ENCODE measurements at places on chromosomes 3 and 15. TPM values are rescaled to one million over a fixed set of nuclear protein-coding genes. Genes with fewer than 3 reads are reported as not detected.
A peak's percentile ranks its signal among the peaks of the same experiment; 100 is the strongest.

GRCh38 chr15:64224511-64224910 is 61.7 kb upstream of the PPIB start:
- peak; percentile 53 for DNase-seq
- H3K4me1 ChIP-seq, result no peaks in the 10 kb centered on the region
- H3K4me3 ChIP-seq, result no peak overlapping the region
- no peak overlapping the region for H3K27ac ChIP-seq
- no peaks in the 10 kb centered on the region for H3K27me3 ChIP-seq

Gene DAZL
- not detected for total RNA-seq

Gene WDR76
- 6.8 TPM for total RNA-seq

GRCh38 chr15:77409259-77410156 is 10.4 kb downstream of the PEAK1 start:
- peaks cover 7% of the 10 kb centered on the region for H3K4me1 ChIP-seq
- no peak overlapping the region for H3K4me3 ChIP-seq
- no peaks in the 10 kb centered on the region for H3K27me3 ChIP-seq

DNA sequence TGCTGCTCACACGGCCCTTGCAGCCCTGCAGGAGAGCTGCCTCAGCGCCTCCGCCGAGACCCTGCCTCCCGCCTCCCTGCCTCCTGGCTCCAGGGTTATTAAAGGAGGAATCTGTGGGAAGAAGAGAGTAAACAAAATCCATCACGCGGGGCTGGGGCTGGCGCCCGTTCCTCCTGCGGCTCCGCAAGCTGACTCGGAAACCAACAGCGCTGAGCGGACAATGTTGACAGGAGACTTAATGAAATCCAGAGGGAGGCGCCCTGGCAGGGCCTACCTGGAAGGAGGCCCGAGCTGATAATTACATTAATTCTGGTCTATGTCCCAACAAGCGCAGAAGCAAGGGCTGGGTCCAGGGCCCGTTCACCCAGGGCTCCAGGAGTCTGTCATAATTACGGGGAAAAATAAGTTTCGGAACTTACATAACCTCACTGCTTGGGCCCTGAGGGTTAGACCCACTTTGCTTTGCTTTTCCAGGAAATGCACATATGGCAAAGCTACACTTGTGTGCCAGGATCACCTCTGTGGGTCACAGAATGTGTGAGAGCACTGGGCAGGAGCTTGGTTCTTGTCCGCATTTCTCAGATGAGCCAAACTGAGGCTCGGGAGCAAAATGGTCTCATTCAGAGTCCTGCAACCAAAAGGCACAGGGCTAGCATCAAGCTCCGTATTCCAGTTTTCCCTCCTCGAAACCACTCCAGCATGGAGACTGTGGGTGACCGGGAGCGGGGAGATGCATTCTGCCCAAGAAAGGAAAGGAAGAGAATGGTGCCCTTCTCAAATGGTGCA is 43.8 kb upstream of the SLC6A6 start:
- no peaks in the 10 kb centered on the region for H3K4me1 ChIP-seq
- H3K36me3 ChIP-seq, result no peaks in the 10 kb centered on the region
- DNase-seq, result peak; percentile 41
- no peak overlapping the region for H3K4me3 ChIP-seq
- no peaks in the 10 kb centered on the region for H3K27me3 ChIP-seq

Gene THAP10
- total RNA-seq, result 2.3 TPM

Gene ZNF609
- 24.8 TPM for total RNA-seq

GRCh38 chr15:98860281-98861041 is 147.1 kb downstream of the PGPEP1L start:
- H3K4me1 ChIP-seq, result peaks cover 4% of the 10 kb centered on the region
- H3K4me3 ChIP-seq, result no peak overlapping the region
- H3K27ac ChIP-seq, result no peak overlapping the region
- H3K36me3 ChIP-seq, result no peaks in the 10 kb centered on the region
- DNase-seq, result no peak

Gene GOLGA6L10
- 1.8 TPM for total RNA-seq

GRCh38 chr15:57573151-57573550 is 18.6 kb upstream of the MYZAP start:
- H3K27ac ChIP-seq, result no peak overlapping the region
- H3K4me1 ChIP-seq, result no peaks in the 10 kb centered on the region
- no peak overlapping the region for H3K4me3 ChIP-seq
- no peak for DNase-seq

DNA sequence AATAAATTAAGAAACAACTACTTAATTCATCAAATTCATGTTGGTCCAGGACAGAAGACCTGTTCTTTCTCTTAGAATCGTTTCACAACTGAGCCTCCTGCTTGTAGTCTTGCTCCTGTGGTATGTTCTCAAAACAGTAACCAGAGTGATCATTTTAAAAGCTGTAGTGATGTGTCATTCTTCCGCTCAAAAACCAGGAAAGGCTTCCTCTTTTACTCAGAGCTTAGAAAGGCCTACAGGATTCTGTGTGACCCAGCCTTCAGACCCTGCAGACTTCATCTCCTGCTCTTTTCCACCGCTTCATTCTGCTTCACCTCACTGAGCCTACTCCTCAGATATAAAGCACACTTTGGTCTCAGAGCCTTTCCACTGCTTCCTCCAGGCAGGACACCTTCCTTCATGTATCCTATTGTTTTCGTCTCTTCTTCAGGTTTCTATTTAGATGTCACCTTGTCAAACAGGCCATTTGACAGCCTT is 22.7 kb downstream of the ST6GAL1 start:
- no peaks in the 10 kb centered on the region for H3K4me1 ChIP-seq
- no peak overlapping the region for H3K27ac ChIP-seq
- no peak overlapping the region for H3K4me3 ChIP-seq
- no peaks in the 10 kb centered on the region for H3K36me3 ChIP-seq
- DNase-seq, result no peak
- H3K27me3 ChIP-seq, result no peaks in the 10 kb centered on the region

Gene ZIC1
- total RNA-seq, result 0.19 TPM

- H3K27ac ChIP-seq, result peak overlapping the region; percentile 96
- DNase-seq, result no peak
- peaks cover 5% of the 10 kb centered on the region for H3K4me1 ChIP-seq
- no peaks in the 10 kb centered on the region for H3K36me3 ChIP-seq
- peak overlapping the region; percentile 30 for H3K4me3 ChIP-seq
- H3K27me3 ChIP-seq, result no peaks in the 10 kb centered on the region
Observed at GRCh38 chr15:88637841-88638625, 783 bp upstream of the ISG20 start.

GRCh38 chr3:73624821-73625665 is at the start of gene PDZRN3:
PDZRN3 (minus strand) TSS chr3:73624941.
- peak; percentile 84 for DNase-seq
- no peaks in the 10 kb centered on the region for H3K27me3 ChIP-seq
- H3K4me3 ChIP-seq, result peak within 1 kb of the TSS; percentile 44
- H3K36me3 ChIP-seq, result no peaks in the 10 kb centered on the region

- H3K4me3 ChIP-seq, result no peak overlapping the region
- H3K27ac ChIP-seq, result no peak overlapping the region
- no peaks in the 10 kb centered on the region for H3K36me3 ChIP-seq
Observed at GRCh38 chr15:93428150-93428549, 339.1 kb upstream of the RGMA start.

Gene LRRC34
- total RNA-seq, result 0.82 TPM

- no peak overlapping the region for H3K27ac ChIP-seq
- no peaks in the 10 kb centered on the region for H3K27me3 ChIP-seq
- DNase-seq, result peak; percentile 26
- H3K4me3 ChIP-seq, result no peak overlapping the region
- peaks cover 8% of the 10 kb centered on the region for H3K4me1 ChIP-seq
- no peaks in the 10 kb centered on the region for H3K36me3 ChIP-seq
Observed at GRCh38 chr3:139122221-139122581, 77.5 kb upstream of the PRR23C start.

DNA sequence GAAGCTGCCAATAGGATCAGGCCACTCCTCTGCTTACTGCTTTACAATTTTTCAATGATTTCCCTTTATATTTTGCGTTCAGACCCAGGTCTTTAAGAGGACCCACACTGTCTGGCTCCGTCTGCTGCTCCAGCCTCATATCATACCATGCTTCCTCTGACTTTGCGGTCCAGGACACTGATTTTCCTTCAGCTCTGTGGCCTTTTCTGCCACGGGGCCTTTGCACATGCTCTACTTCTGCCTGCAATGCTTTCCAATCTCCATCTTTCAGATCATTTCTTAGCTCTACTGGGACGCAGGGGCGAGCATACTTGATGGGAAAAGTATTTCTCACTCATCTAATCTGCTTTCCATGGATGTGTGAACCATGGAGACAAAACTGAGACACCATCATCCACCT is 23.0 kb upstream of the SH3GL3 start:
- no peaks in the 10 kb centered on the region for H3K27me3 ChIP-seq
- no peaks in the 10 kb centered on the region for H3K4me1 ChIP-seq
- no peak overlapping the region for H3K27ac ChIP-seq
- H3K36me3 ChIP-seq, result no peaks in the 10 kb centered on the region
- H3K4me3 ChIP-seq, result no peak overlapping the region
- DNase-seq, result no peak

DNA sequence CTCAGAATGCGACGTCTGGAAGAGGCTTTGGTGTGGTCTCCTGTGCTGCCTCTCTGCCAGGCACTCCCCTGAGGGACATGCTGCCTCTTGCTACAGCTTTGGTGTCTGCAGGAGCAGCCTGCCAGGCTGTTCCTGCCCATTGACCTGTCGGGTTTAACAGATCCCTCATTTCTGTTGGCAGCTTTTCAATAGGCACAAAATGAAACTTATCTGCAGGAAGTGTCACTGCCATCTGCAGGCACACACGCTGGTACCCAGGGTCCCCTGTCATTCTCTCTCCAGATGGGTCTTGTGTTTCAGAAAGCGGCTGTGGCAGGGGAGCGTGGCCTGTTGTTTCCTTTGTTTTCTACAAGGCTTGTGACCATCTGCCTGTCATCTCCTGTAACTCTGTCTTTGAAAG is 328.3 kb upstream of the CHRM5 start:
- no peak overlapping the region for H3K27ac ChIP-seq
- no peak for DNase-seq
- H3K36me3 ChIP-seq, result no peaks in the 10 kb centered on the region
- H3K27me3 ChIP-seq, result no peaks in the 10 kb centered on the region
- no peaks in the 10 kb centered on the region for H3K4me1 ChIP-seq

DNA sequence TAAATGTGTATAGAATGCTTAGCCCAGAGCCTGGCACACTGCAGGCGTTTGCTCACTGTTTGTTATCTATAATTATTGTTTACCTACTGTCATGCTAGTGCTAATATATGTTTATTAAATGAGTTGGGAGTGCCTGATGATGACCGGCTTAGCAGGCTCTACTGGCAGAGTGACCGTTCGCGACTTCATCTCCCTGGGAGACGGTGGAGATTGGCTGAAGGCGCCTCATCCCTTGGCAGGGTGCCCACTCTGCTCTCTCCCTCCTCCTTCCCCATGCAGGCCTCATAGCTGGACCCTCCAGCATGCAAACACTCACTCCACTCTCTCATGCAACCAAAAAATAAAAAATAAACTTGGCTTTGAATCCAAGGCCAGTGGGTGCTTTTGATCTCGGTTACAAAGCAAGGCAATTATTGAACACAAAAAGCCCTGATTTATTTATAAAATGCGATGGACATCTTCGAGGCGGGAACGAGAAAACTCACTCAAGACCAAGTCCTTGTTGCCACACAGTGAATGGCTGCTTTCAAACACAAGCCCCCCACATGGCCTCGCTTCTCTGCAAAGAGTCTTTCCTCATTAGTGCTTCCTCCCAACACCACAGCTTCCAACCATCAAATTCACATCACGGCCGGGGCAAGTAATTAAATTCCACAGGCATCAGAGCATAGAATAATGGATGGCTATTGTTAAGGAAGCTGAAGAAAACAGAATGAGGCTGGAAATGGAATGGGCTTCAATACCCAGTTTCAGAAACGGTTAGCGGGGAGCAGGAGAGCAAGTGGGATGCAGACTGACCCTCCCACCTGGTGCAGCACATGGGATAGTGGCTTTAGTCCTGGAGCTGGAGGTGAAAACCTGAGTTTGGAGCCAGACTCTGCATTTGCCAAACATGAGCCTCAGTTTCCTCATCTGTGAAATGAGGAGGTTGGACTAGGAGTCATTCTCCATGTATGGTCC is 135.7 kb upstream of the RAD18 start:
- H3K36me3 ChIP-seq, result no peaks in the 10 kb centered on the region
- no peak overlapping the region for H3K4me3 ChIP-seq
- H3K4me1 ChIP-seq, result no peaks in the 10 kb centered on the region
- no peak for DNase-seq
- no peak overlapping the region for H3K27ac ChIP-seq
- no peaks in the 10 kb centered on the region for H3K27me3 ChIP-seq

- H3K27me3 ChIP-seq, result no peaks in the 10 kb centered on the region
- H3K4me3 ChIP-seq, result no peak overlapping the region
- no peak overlapping the region for H3K27ac ChIP-seq
Observed at GRCh38 chr3:60260546-60260945, 990.7 kb downstream of the FHIT start.

DNA sequence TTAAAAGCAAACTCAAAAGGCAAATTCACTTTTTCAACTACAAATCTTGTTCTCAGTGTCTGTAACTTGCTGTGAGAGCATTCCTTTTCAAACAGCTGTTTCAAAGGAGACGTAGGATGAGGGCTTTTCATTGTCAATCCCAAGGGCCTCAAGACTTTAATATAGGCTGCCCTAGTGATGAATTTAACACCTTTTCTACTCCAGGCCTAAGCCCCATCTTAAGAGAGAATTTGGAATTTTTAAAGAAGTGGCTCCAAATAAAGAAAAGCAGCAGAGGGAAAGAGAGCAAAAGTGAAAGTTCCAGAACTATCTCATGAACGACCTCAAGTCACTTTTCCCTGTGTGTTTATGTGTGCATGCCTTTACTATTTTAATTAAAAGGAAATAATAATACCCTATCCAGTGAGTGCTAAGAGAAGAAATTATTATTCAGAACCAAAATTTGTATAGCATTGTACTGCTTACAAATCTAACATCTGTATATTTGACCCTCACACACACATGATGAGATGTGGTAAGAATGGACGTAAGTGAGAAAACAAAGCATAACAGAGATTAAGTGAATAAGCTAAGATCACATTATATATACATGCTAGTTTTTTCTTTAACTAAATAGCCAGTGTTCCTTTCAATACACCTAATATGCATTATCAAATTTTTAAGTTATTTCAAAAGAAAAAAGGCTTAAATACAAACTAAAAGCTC is 196.4 kb downstream of the VGLL3 start:
- H3K4me3 ChIP-seq, result no peak overlapping the region
- H3K36me3 ChIP-seq, result no peaks in the 10 kb centered on the region
- no peaks in the 10 kb centered on the region for H3K4me1 ChIP-seq
- no peaks in the 10 kb centered on the region for H3K27me3 ChIP-seq
- DNase-seq, result no peak

- no peaks in the 10 kb centered on the region for H3K27me3 ChIP-seq
- no peaks in the 10 kb centered on the region for H3K4me1 ChIP-seq
- no peak overlapping the region for H3K4me3 ChIP-seq
- DNase-seq, result no peak
- H3K27ac ChIP-seq, result no peak overlapping the region
Observed at GRCh38 chr3:156543043-156543555, 11.8 kb downstream of the SSR3 start.

GRCh38 chr3:173586166-173586565 is 188.6 kb downstream of the NLGN1 start:
- H3K4me1 ChIP-seq, result no peaks in the 10 kb centered on the region
- no peaks in the 10 kb centered on the region for H3K27me3 ChIP-seq
- DNase-seq, result no peak

DNA sequence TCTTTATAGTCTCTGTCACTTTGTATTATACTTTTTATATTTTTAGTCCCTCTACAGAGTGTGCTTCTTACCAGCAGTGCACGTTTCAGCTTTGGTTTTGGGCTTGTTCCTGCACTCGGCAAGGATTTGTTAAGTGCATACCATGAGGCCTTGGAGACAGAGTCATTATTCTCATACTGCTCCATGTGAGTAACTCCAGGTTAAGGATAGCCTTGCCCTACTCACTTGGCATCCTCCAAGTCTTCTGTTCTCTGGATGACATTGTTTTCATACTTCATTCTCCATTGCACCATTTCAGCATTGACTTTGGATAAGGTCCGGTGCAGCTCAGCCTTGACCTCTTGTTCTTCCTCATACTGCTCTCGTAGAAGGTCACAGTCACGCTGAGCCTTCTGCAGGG is 96.4 kb downstream of the MYH15 start:
- no peak overlapping the region for H3K27ac ChIP-seq
- no peaks in the 10 kb centered on the region for H3K4me1 ChIP-seq

Gene RETNLB
- 97.9 TPM for total RNA-seq

Data from colonic mucosa (tissue), 4 donors.